ENCODE measurements at places on chromosomes 7 and 10.

GRCh38 chr7:37706804-37707203 lies 23.2 kb downstream of the GPR141 start:
- no peak for DNase-seq

DNA sequence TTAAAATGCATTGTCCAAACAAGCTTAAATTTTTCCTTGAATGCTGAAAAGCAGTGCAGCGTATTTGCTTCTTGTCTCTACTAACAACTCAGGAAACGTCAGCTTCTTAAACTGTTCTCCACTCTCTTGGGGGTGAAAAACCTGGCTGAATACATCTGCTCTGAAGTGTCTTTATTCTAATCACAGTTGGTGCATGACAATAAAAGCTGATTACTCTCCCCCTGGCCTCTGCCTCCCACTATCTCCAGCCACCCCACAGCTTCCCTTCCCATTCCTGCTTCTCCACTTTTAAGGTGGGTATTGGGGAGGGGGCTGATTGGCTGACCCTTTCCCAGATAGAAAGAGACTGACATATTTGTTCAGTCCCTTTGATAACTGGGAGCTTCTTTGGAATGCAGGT lies 456.0 kb downstream of the SORCS1 start:
- no peak for DNase-seq

- DNase-seq = no peak
Observed at GRCh38 chr7:27953777-27954176, 213.8 kb downstream of the TAX1BP1 start.

GRCh38 chr10:20745556-20746375 lies 151.3 kb downstream of the NEBL start:
- no peak for DNase-seq

GRCh38 chr7:12987238-12987637 lies 299.8 kb downstream of the ARL4A start:
- DNase-seq = no peak

GRCh38 chr7:122055073-122055472 lies 89.0 kb downstream of the AASS start:
- DNase-seq = no peak

- DNase-seq = no peak
Observed at GRCh38 chr7:47047384-47047783, 534.5 kb downstream of the TNS3 start.
